ENCODE measurements at places on chromosomes 7 and 10.

- DNase-seq = no peak
Measured at GRCh38 chr7:130648580-130648979, 20.0 kb downstream of the COPG2 start.

- no peak for DNase-seq
Measured at GRCh38 chr7:51850126-51850525, 533.5 kb upstream of the COBL start.

DNA sequence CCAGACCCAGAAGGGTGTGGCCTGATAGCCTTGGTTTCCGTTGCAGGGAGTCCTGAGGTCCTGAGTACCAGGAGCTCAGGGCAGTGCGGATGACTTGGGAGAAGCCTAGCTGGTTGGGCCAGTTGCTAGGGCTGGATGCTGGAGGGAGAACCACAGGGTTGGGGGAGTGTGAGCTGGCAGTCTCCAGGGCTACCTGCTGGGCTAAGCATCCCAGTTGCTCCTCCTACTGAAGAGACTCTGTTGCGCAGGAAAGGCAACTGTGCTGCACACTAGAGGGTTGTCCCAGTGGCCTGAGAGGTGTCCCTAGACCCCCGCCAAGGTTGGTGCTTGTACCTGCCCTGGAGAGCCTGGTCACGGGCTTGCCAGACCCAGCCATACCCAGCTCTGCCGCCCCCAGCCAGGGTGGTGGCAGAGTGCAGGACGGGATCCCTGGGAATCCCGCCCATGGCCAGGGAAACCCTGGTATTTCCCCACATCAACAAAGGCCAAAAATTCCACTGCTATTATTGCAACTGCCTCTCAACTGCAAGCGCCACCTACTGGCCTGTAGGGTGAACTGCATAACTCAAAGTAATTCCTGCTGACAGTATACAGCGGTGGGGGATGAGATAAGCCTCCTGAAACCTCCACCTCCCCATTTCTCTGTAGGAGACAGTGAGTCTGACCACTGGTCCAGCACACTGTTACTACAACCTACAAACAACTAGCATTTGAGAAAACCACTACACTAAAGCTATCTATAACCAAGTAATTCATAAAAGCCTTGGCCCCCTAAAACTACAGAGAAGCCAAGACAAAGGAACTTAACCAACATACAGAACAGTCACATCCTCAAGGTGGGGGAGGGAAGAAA is 67.6 kb upstream of the DDC start:
- DNase-seq = no peak

GRCh38 chr10:71270301-71271220 is 48.5 kb upstream of the SLC29A3 start:
- no peak for DNase-seq

DNA sequence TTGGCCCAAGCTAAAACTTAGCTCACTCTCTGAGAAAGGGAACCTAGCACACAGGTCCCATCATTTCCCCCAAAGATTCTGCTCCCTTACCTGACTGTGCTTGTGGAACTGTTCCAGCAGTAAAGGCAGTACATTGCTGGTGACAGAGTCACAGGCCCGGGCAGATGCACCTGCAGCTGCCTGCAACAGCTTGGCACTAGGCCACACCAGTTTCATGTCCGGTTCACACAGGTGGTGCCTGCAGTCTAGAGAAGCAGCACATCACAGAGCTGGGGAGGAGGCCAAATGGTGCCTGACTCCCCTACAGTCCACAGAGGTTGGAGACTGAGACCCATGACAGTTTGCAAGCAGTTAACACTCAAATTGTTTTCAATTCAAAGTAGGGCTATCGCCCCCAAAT is 22.2 kb downstream of the ZDHHC16 start:
- DNase-seq = no peak

- DNase-seq = no peak
Measured at GRCh38 chr10:127069436-127069835, 127.0 kb downstream of the INSYN2A start.

GRCh38 chr7:127895814-127896280 is 135.4 kb downstream of the LRRC4 start:
- no peak for DNase-seq

- no peak for DNase-seq
Measured at GRCh38 chr7:149196705-149197171, 1.4 kb downstream of the ZNF282 start.

DNA sequence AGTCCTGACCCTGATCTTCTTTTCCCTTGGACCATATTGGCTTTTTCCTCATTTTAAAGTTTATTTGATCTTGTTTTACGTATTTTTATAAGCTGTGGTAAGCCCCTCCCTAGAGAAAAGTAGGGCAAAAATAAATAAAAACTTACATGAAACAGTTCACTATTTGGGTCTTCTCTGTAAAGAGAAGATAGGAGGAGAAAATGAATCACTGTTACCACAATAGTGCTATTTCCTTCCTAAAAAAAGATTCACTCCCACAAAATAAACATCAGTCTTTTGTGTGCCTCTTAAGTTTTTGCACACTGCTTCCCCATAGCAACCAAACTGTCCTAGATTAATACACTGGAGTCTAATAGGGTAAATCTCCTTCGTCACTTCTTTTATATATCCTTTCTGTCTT is 1.4 kb upstream of the SVIL start:
- DNase-seq = no peak

DNA sequence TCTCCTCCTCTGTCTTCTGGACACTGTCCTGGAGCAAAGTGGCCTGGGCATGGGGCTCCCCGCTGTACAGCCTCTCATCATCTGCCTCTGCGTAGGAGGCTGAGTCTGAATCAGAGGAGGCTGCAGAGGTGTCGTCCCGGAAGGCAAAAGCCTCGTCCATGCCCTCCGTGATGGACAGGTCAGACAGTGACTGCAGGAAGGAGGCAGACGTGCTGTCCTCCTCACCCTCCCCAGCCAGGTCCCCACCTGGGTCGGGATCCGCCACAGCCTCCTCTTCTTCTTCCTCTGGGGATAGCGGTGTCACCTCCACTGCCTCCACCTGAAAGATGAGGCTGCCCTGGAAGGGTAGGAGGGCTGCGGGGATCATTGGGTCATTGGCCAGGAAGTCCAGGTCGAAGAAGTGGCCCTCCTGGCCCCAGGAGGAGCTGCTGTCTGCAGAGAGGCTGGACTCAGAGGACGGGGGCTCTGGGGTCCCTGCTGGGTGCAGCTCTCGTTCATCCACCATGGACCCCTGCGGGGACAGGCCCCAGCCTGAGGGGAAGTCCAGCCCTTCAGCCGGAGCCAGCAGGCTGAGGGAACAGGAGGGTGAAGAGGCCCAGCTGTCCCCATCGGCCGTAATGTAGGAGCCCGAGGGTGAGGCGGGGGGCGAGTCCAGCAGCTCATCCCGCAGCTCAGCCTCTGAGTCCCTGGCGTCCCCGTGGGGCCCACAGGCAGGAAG is 3.7 kb downstream of the NACAD start:
- DNase-seq = no peak

- no peak for DNase-seq
Measured at GRCh38 chr10:132965411-132966057, 23.2 kb upstream of the CFAP46 start.

DNA sequence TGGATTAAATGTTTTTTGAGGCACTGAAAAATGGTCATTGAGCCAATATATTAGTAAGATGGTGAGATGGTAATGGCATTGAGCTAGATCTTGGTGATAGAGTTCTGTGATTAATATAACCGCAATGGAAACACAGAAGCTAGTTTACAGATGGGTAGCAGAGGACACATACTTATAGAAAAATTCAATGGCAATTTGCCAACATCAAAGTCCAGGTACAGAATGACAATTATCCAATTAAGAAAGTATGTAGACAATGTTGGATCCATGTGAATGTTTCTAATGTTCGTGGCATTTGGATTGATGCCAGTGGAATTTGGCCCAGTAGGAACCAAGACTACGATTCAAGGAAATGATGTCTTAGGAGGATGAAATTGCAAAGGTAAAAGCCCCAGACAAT is 187.8 kb downstream of the GNAT3 start:
- no peak for DNase-seq

Data from smooth muscle cell of the brain vasculature (primary cell).